NCI-H1436 treated with DMSO at 0.1 percent for 48 hours (cell line): ENCODE measurements at places on chromosomes 1 and 21.

DNA sequence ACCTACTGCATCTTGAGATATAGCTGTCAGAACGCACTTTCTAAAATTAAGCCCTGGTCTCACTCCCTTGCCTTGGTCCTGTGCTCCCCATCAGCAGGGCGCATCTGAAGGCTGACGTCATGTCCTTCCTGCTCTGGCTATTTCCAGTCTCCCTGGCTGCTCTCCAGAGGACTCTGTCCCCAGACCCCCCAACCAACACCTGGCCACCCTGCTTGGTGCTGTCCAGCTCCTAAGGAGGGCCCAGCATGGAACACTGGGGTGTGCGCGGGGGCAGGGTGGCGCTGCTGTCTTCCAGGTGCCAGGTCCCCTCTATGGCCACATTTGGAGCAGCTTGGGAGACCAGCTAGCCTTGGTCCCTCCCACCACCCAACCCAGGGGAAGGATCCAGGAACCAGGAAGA is 8.3 kb downstream of the TNNT2 start:
- no peak for DNase-seq

DNA sequence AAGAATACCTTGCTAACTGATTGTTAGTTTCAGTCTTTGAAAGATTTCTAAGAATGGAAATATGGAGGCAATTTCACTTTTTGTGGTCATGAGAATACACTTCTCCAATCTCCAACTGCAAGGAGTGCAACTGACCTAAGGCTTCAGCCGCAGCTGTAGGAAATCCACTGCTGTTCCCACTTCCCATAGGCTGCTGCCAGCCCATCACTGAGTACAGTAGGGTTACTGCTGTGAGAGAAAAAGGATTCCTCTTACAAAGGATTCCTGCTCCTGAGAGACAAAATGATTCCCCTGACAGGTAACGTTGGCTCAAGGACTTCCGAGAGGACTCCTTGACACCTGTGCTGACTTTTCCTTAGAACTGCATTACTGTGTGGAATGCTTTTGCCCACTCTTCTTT is 87.4 kb downstream of the ADGRL4 start:
- DNase-seq = no peak

GRCh38 chr1:112006416-112007025 is 17.1 kb upstream of the KCND3 start:
- DNase-seq = no peak

DNA sequence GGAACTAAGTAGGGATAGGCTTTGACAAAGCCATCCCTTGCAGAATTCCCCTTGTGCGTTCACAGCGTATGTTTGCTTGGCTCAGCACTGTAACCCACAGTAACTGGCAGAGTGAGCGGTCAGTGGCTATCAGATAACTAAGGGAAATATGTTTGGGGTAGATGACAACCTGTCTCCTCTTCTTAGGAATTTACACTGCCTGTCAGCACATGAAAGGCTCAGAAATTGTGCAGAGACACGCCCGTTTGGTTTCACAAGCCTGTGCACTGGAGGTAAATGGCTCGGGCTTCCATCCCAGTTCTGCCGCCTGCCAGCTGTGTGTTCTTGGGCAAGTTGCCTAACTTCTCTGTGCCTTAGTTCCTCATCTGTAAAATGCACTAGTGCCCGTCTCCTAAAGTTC is 101.2 kb downstream of the PRDM2 start:
- DNase-seq = no peak

- DNase-seq = no peak
Observed at GRCh38 chr21:16441789-16442188, 712.0 kb downstream of the USP25 start.

GRCh38 chr1:92037400-92037799 is 7.6 kb downstream of the EPHX4 start:
- DNase-seq = no peak

GRCh38 chr1:166999075-166999474 is 10.0 kb downstream of the MAEL start:
- DNase-seq = no peak
